ENCODE measurements at places on chromosomes 16 and 17.

GRCh38 chr17:75695141-75695829 is 26.0 kb upstream of the ITGB4 start:
- DNase-seq = no peak

GRCh38 chr16:79213214-79213613 is 387.3 kb downstream of the MAF start:
- no peak for DNase-seq

DNA sequence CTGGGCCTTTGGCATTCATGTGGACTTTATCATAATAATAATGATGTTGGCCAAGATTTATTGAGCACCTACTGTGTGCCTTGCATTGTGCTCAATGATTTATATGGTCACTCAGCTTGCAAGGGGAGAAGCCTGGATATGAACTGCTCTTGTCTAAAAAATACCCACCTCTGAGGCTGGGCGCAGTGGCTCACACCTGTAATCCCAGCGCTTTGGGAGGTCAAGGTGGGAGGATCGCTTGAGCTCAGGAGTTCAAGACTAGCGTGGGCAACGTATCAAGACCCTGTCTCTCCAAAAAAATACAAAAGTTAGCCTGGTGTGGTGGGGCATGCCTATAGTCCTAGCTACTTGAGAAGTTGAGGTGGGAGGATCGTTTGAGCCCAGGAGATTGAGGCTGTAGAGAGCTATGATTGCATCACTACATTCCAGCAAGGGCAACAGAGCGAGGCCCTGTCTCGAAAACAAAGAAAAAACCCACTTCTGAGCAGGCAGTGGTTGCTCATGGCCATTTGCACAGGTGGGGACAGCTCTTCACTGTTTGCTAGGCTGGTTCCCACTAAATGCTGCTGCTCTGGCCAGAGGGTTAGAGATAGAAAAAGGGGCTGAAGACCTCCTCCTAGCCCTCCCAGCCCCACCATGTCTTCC is 4.3 kb upstream of the ADGRG1 start:
- no peak for DNase-seq

DNA sequence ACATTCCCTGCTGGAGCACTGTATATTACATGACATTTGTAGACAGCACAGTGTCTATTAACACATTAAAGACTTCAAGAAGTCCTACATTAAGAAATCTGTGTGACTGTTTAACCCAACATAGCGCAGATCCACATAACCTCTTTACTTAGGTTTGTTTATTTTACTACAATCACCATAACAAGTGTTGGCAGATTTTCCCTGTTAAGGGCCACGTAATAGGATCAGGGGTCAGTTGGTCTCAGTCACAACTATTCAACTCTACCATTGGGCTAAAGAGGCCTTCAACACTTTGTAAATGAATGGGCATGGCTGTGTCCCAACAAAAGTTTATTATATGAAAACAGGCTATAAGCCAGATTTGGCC is 51.3 kb upstream of the ADORA2B start:
- DNase-seq = no peak

DNA sequence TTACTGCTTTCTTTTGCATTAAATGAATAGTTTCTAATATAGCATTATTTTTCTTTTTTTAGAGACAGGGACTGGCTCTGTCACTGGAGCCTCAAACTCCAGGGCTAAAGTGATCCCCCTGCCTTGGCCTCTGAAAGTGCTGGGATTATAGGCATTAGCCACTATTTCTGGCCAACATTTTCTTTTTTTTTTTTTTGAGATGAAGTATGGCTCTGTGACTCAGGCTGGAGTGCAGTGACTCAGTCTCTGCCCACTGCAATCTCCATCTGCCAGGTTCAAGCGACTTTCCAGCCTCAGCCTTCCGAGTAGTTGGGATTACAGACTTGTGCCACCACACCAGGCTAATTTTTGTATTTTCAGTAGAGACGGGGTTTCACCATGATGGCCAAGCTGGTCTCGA is 2.0 kb upstream of the DUXB start:
- no peak for DNase-seq

GRCh38 chr16:86827521-86827920 is 249.2 kb downstream of the FOXL1 start:
- no peak for DNase-seq

- no peak for DNase-seq
These were observed 4.5 kb downstream of the BCL6B start for GRCh38 chr17:7027335-7027734.

GRCh38 chr17:47698749-47699535 is 5.0 kb downstream of the TBKBP1 start:
- DNase-seq = peak; percentile 51

GRCh38 chr17:74800531-74800930 is 24.4 kb upstream of the NAT9 start:
- no peak for DNase-seq

DNA sequence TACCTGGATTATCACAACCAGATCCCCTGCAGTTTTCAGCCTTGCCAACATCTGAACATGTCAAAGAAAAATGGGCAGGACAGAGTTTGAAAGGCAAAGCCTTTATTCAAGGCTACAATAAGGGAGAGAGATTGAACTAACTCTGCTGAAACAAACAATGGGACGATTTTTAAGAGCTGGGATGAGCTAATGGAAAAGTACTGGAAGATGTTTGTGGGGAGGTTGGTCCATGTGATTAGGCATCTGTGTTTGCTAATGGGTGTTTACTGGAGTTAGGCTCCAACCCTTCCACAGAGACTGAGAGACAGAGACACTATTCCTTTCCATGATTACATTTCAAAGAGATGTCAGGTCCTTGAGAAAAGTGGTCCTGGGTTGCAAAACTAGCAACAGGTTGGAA is 35.0 kb upstream of the HSBP1 start:
- no peak for DNase-seq

GRCh38 chr17:75557852-75558665 is 29.5 kb upstream of the MYO15B start:
- no peak for DNase-seq

DNA sequence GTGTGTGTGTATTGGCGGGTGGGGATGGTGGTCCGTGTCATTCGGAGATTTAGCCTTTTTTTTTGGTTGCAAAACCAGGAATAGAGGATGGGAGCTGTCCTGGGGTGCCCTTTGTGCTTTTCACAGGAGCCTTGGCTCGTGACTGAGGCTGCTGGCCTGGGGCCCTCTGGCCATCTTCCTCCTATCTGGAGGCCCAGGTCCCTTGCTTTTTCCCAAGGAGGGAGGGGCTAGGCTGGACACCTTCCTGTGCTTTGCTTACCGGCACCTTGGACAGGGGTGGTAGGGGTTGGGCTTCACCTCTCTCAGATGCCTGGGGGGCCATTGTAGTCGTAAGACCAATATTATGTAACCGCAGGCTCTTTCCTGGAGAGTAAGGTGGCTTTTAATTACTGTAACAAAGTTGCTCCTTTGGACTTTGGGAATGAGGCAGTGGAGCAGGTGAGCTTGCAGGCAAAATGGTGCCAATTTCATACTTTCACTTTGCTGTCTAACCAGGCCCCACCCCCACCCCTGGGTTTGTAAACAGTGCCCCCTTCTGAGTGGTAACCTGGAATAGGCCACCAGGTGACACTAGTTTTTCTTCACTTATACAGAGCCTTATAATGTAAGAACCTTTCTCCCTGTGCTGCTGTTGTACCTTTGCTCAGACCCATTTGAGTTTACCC is 1.2 kb downstream of the DYNLL2 start:
- DNase-seq = peak; percentile 88

- DNase-seq = no peak
These were observed 1.7 kb downstream of the MLST8 start for GRCh38 chr16:2206780-2207433.

- DNase-seq = peak; percentile 56
These were observed 38.2 kb upstream of the CCDC182 start for GRCh38 chr17:57783338-57783742.

DNA sequence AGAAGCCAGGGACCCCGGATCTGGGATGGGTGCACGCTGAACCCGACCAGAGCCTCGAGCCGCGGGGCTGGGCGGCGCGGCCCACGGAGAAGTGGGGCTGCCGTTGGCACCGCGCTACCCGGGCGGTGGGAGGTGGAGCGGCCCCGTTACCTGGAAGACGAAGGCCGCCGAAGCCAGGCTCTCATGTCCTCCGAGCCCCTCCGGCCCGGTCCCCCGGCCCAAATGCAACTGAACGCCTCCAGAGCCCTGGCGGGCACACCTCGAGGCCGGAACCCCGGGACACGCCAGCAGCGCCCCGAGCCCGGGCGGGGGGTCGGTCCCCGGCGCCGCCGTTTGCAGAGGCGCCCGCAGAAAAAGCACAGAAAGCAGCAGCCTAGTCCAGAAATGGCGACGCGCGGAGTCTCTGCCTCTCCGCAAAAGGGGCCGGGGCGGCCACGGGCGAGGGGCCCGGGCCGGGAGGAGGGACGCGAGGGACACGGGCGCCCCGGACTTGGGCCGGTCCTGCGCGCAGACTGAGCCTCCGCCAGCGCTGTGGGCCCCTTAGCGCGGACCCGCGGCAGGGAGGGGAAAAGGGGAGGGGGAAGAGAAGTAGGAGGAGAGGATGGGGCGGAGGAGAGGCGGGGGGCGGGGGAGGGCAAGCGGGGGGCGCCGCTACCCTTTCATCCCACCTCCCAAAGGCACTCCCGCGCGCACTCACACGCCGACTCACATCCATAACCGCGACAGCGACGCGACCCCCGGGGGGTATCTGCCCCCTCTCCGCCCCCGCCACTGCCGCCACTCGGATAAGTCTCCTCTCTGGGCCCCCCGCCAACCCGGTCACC is 1.4 kb downstream of the AXIN2 start:
- DNase-seq = no peak

DNA sequence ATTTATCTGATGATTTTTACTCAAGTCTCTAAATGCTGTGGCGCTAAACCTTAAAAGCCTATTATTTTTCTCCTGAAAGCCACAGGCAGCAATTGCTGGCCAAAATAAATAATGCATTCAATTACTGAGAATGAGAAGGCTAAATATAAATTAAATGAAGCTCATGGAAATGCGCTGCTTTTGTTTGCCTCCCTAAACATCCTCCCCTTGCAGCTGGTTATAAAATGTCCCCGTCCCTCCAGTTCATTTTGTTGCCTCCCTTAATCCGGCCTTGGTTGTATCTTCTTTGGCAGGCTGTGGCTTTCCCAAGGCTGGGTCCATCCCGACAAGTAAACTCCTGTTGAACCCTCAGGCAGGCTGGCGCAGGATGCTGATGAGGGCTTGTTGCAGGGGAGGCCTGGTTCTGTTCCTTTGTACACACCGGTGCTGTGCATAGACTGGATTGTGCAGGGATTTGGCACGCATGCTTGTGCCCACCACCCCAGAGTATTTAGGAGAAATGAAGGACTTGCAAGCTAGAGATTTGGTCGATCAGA is 62.7 kb downstream of the KNOP1 start:
- DNase-seq = no peak

DNA sequence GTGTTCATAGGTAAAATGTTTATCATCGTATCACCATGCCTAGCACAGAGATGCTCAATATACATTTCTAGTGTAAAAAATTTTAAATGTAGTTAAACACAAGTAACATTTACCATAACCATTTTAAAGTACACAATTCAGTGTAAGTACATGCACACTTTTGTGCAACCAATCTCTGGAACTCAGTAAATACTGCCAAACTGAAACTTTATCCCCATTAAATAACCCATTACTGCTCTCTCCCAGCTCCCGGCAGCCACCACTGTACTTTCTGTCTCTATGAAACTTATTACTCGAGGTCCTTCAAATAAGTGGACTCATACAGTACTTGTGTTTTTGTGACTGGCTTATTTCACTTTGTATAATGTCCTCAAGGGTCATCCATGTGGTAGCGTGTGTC is 29.0 kb downstream of the RMI2 start:
- no peak for DNase-seq

DNA sequence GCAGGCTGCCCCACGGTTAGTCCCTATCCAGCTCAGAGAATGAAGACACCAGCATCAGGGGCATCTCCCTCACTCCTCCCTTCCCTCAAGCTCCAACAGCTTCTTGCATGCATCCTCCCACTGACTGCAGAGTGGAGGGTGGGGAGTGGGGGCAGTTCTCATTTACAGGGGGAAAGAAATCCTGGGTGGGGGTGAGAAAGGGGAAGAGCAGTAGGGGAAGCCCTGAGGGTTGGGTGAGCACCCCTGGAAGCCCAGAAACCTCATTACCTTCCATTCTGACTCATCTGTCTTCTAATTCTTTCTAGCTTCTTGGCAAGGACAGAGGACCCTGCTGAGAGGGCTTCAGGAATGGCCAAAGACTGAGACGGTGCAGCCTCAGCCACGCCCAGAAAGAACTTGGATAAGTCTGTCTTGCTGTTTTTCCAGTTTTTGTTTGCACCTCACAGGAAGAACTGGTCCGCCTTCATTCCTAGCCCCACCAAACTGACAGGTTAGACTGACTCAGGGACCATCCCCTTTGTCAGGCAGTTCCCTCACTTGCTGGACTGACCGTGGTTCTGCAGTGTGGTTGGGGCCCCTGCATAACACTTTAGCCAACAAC is 52.5 kb upstream of the WSB1 start:
- DNase-seq = no peak

DNA sequence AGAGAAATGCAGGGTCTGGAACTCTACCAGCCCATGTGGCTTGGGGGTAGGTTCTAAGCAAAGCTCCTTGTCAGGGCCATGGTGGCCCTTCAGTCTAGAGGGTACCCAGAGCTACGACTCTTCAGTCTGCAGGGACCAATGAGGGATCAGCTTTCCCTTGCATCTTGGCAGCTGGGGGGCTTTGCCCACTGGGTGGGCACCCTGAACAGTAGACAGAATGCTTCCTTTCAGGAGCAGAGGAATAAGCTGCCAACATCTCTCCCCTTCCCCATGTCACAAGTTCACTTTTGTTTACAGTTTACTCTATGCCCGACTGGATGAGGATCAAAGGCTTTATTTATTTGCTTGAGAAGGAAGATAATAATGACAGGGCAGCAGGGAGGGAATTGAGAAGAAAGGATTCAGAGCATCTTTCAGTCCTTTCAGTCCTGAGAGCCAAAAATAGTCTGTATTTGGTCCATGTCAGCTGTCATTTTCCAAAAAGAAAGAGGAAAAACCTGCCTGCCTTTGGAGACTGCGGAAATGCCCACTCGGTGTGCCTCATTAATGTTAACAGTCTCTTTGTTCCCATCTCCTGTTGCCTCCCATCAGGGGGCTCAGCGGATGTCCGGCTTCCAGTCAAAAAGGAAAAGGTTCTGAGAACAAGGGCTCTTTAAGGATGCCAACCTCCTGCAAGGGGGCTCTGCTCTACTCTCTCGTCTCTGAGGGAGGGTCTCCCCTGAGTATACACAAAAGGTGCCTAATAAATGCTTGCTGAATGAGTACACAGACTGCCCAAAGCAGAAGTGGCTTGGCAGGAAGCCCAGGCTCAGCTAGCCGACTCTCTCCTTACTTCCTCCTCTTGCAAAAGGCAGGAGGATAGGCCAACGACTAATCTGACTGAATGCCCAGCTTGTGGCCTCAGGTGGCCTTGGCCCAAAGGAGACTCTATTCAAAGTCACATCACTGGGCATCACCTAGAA is 17.1 kb downstream of the TRAF4 start:
- no peak for DNase-seq

GRCh38 chr17:31397256-31397939 is 5.9 kb downstream of the RAB11FIP4 start:
- DNase-seq = no peak

GRCh38 chr16:75235721-75236193 is 15.7 kb downstream of the BCAR1 start:
- no peak for DNase-seq

Data from erythroblast (primary cell).